Activated naive CD4-positive, alpha-beta T cell (primary cell): ENCODE measurements at places on chromosomes 5 and 9.

DNA sequence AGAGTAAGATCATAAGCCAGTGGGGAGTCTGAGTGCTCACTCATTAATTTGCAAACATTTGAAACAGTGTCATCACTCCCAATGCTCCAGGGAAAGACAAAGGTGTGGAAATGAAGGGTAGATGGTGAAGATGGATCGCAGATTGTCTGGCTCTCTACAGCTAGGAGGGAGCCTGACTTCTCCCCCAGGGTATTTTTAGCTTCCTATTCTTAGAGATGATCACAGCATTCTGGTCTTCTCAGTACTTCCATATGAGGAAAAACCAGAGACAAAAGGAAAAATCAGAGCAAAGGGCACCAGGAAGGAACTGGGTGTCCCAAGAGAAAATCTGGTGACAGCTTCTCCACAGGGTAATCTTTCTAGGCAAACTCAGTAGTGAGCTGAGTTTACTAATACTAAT, 401.9 kb upstream of the GRIA1 start:
- DNase-seq = no peak

- no peak for DNase-seq
Observed at GRCh38 chr9:91428927-91429351, 5.3 kb upstream of the NFIL3 start.

DNA sequence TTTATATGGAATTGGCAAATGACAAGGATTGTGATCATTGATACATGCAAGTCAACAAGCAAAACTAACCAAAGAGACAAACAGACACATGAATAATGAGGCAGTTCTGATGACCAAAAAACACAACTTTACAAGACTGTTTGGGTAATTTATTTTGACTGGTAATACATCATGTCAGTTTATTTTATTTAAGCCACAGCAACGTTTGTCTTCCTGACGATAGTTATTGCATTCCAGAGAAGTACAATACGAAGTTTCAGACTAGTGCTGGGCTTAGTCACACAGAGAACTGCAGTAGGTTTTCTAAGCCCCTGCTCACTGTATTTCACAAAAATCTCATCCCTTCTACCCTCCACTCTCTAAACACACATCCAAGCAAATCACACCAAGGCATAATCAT, 514.2 kb downstream of the RAB3C start:
- DNase-seq = no peak

- DNase-seq = no peak
Observed at GRCh38 chr5:163504079-163504931, 1.1 kb upstream of the MAT2B start.

DNA sequence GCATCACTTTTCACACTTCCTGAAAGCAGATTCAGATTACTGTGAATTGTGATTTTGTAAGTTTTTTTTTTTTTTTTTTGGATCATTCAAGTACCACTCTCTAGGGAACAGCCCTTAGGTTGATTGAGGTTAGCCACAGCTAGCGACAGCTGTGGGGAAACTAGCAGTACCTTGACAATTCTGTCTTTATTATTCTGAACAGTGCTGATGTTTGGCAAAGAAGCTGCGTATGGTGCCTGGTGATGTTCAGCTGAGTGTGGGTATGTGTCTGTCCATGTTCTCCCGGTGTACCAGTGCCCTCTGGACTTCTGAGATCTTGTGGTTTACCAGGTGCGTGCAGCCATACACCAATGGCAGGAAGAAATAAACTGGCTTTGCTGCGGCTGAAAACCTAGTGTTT, 117.3 kb upstream of the PLPPR1 start:
- no peak for DNase-seq

DNA sequence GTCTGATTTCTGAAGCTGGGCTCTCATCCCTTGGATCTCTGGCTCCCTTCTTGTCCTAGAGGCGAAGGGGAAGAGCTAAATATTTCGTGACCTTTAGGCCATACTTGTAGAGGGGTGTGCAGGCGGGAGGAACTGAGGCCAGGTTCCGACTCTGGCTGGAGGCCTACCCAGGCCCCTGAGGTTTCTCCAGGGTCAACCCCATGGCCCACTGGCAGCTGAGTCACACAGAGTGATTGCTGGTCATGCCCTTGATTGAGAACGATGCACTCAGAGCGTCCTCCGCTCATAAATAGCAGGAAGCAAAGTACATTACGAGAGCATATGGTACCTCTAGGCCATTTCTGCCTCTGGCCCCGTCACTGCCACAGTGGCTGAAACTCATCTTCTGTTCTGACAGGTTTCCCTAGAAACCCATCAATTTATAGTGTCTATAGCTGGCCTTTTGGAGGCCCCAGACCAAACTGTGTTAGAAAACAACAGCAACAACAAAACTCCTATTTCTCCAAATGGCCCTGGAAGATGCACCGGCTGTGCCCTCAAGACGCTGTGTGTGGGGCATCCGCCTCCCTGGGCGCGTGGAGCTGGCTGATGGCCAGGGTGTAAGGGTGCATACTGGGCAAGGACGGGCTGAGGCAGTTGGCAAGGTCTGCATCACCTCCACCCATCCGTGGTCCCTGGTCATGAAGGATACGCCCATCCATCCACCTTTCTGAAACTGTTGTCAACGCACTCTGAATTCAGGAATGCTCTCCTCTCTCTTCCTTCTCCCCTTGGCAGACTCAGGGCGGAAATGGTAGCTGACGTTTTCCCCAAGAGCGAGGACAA, 32.9 kb upstream of the FCN1 start:
- DNase-seq = no peak

DNA sequence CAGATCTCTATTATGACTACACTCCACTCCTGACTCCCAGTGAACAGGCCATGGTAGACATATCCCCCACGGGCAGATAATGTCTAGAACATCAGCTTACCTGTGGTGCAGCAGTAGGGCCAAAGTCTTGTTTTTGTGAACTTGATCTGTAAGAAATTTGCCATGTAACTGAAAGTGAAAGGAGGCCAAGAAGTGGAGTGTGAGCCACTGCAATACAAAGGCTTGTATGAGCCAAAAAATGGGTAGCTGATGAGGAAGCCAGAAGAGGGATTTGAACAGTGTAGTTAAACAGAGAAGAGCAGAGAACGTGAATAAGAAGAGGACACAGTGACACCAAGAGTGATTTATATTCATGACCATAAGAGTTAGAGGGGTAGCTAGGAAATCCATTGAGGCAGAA, 361.7 kb downstream of the DMRT2 start:
- no peak for DNase-seq

- no peak for DNase-seq
Observed at GRCh38 chr9:2320114-2320513, 301.5 kb upstream of the VLDLR start.

DNA sequence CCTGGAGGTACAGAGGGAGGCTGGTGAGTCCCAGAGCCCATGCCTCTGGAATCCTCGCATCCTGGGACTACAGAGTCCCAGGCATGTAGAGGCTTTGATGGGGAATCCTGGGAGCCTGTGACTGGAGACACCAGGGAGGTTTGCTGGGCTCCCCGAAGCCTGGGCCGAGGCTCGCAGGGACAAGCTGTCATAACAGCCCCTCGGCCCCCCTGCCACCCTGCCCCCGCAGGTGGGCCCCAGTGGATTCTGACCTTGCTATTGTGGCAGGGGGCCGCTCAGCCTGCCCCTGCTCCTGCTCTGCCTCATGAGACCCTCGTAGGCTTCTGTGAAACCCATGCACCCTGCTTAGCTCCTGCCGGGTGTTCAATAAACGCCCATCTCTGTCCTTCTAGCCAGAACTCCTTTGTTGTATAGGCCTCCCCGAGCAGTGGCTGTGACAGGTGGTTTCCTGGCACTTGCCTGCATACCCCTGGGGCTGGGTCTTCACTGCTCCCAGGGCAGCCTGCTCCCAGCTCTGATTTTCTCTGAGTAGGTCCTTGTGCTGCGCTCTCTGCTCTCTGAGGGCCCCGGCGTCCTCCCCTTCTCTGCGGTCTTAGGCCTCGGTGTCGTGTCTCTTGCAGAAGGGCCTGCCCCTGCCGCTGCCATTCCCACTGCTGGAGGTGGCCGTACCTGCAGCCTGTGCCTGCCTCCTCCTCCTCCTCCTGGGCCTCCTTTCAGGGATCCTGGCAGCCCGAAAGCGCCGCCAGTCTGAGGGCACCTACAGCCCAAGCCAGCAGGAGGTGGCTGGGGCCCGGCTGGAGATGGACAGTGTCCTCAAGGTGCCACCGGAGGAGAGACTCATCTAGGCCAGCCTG, 20.4 kb downstream of the CRB2 start:
- no peak for DNase-seq

DNA sequence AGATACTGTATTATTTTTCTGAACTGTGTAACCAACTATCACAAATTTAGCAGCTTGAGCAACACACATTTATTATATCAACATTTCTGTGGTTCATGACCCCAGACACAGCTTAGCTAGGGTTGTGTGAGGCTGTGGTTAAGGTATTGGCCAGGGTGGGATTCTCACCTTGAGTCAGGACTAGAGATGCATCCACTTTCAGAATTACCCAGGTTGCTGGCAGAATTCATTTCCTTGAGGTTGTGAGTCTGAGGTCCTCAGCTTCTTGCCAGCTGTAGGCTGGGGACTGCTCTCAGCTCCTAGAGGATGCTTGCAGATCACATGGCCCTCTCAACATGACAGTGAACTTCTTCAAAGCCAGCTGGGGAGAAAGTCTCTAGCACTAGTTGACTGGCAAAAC, 122.5 kb upstream of the RASGRF2 start:
- no peak for DNase-seq

GRCh38 chr5:167147879-167148278, 1143.6 kb upstream of the WWC1 start:
- DNase-seq = no peak

DNA sequence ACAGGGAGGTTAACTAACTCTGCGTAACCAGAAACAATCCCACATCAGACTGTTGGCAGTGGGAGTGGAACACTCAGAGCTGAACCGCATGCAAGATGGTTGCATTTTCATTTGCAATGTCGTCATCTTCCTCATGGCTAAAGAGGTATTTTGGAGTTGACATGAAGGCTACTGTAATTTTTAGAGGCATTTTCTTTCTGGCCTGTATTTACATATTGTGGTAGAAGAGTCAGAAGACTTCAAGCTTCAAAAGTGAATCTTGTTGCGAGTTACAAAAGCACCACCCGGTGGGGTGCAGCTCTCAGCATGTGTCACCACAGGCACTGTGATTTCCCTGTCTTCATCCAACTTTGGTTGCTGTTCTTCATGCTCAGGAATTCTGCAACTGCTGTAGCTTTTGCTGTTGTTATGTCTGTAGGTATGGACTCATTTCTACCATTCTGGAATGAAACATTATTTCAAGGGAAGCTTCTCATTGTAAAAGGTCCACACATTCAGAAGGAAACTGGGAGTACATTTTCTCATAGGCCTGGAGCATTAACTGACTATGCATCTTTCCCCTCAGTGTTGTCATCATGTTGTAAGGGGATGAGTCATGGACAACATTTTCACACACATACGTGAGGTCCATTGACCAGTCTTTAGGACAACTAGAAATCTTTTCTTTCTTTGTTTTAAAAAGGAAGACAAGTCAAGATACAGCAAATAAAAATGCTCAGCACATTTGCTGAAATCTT, 35.4 kb upstream of the GDNF start:
- no peak for DNase-seq

DNA sequence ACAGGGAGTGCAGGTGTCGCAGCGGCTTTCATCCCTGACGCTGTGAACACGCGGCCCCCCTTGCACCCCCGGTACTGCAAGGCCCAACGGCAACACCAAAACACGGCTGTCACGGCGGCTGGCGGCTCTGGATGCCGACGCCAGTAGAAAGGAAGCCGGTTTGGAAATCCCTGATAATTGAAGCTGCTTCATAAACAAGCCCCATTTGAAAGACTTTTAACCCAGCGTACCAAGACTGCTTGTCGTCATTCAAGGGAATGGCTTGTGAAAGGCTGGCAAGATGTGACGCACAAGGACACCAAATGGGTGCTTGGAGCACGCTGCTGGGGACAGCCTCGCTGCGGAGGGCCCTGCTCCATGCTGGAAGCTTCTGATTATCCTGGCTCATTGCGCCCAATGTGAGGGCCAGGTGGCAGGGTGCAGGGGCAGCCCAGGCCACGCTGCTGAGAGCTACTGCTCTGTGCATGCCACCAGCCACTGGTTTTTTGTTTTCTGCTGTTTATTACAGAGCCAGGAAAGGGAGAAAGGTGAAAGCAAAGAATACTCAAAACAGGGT, 63.1 kb downstream of the GTF3C4 start:
- DNase-seq = no peak

DNA sequence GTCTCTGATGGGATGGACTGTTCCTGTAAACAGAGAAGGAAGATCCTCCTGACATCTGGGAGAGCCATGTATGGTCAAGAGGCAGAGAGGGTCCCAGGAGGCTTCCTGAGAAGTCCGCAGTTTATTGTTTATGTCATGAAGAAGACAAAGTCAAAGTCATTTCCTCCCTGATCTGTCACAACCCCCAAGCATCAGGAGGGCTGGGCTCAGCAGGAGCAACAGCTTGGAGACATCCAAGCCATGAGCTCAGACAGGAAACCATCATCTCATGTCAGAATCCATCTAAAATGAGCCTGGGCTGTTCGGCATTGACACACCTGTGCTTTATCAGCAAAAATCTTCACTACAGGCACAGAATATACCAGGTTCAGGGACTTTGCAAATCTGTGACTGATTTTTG, 325.0 kb upstream of the MSX2 start:
- no peak for DNase-seq

- no peak for DNase-seq
Observed at GRCh38 chr9:15007698-15008097, 97.5 kb upstream of the FREM1 start.

GRCh38 chr5:10303699-10304170, 4.0 kb downstream of the CMBL start:
- DNase-seq = no peak

GRCh38 chr5:175254155-175254554, 189.8 kb downstream of the DRD1 start:
- DNase-seq = no peak

GRCh38 chr5:67063791-67064190, 132.8 kb downstream of the CD180 start:
- no peak for DNase-seq

DNA sequence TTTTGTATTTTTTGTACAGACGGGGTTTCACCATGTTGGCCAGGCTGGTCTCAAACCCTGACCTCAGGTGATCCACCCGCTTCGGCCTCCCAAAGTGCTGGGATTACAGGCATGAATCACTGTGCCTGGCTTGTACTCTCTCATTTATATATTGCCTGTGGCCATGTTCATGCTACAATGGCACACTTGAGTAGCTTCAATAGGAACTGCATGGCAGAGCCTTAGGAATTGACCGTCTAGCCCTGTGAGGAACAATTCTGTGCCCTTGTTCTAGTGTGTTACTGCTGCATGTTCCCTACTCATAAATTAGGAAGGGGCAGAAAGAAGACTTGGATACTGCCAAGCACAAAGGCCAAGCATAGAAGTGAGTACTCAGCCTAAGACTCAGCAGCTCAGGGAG, 104.2 kb downstream of the LIFR start:
- no peak for DNase-seq

DNA sequence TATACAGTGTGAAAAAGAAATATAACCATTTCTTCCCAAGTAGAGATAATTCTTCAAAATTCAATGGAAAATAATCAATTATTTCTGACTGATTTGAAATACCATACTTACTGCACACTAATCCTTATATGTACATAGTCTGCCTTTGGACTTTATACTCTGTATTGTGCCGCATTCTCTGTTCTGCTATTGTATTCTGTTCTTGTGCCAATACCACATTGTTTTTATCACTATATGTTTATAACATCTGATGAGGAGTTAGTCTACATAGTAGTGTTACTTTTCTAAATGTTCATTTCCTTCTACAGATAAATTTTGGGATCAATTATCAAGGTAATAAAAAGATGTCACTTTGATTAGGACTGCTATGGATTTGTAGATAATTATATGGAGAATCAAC, 16.7 kb upstream of the ZNF462 start:
- DNase-seq = no peak

GRCh38 chr9:7212101-7212500, 454.3 kb downstream of the KDM4C start:
- DNase-seq = no peak

- no peak for DNase-seq
Observed at GRCh38 chr5:64682608-64683007, 7.7 kb upstream of the SHISAL2B start.
